ENCODE measurements at places on chromosomes 3 and 15.

DNA sequence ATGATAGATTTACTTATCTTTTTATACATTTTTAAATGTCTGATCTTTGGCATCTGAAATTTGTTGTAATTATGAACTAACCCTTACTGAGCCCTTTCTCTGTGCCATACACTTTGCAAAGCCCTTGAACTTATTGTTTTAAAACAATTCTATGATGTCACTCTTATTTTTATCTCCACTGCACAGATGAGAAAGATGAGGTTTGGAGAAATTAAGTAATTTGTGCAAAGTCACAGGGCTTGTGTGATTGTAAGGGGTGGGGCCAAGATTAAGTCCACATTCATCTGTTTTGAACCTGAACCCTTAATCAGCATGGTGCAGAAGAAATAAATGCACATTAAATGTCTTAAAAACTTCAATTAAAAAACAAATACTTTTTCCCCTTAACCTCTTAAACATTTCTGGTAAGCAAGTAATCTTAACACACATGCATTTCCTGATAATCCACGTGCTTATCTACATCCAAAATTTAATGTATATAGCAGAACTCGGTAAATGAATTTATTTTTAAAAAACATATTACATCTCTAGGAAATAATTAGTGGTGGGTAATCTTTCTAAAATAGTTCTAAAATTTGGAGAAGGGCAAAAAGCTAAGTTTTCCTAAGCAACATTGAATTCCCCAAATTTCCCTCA lies 189.8 kb upstream of the TBC1D5 start:
- DNase-seq: no peak

DNA sequence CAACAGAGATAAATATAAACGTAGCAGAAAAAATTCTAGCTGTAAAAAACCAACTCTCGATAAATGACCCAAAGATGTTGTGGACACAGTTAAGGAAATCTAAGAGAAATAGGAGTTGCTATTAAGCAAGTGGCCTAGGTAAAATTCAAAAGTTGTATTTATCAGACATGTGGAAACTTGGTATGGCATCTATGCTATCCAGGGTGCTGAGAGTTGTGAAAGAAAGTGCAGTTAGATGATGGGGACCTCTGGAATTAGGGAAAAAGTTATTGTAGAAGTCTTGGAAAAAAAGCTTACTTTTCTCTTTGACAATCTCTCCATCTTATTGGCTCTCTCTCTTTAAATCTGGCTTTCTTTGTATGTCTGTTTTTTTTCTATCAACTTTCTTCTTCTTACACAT lies 1090.9 kb downstream of the TBL1XR1 start:
- DNase-seq: no peak

DNA sequence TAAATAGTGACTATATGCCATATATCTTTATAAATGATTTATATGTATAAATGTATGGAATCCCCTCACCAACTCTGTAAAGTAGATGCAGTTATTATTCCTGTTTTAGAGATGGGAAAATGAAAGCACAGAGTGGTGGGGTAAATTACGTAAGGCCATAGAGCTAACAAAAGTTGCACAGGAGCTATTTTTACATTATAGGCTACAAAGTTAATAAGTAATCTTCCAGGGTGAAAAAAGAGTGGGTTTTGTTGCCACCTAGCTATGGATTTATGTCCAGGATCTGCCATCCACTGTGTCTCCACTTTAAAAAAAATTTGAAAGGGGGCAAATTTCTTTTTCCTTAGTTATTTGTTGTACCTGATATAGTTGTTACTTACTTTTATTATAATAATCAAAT lies 235.7 kb downstream of the MCTP2 start:
- DNase-seq: no peak

- peak; percentile 93 for DNase-seq
Observed at GRCh38 chr3:132416807-132417694, at the start of gene DNAJC13. TSS of gene DNAJC13 (plus strand) at chr3:132417502. CDS start at chr3:132434551, 17,049 bp downstream.

DNA sequence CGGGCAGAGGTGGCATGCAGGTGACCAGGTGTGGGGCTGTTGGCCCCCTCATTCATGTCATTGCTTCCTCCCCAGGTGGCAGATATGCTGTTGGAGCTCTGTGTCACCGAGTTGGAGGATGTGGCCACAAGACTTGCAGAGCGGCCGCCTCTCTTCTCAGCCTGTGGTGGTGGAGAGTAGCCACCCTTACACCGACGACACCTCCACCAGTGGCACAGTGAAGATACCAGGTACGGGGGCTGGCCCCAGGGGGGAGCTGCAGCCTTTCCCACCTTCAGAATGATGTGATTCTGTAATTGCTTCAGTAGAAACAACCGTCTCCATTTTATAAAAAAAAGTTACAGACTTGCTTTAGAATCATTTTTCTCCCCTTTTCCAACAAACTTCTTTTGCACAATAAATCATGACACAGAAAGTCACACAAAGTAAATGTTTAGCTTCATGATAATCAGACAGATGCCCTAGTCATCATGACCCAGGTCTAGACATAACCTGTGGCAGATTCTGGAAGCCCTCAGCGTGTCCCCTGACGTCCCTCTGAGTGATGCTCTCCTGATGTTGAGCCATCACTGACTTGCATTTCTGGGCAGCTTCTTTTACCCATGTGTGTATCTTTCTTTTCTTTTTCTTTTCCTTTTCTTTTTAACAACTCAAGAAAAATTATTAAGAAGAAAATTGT lies 76.0 kb upstream of the FAN1 start:
- no peak for DNase-seq

DNA sequence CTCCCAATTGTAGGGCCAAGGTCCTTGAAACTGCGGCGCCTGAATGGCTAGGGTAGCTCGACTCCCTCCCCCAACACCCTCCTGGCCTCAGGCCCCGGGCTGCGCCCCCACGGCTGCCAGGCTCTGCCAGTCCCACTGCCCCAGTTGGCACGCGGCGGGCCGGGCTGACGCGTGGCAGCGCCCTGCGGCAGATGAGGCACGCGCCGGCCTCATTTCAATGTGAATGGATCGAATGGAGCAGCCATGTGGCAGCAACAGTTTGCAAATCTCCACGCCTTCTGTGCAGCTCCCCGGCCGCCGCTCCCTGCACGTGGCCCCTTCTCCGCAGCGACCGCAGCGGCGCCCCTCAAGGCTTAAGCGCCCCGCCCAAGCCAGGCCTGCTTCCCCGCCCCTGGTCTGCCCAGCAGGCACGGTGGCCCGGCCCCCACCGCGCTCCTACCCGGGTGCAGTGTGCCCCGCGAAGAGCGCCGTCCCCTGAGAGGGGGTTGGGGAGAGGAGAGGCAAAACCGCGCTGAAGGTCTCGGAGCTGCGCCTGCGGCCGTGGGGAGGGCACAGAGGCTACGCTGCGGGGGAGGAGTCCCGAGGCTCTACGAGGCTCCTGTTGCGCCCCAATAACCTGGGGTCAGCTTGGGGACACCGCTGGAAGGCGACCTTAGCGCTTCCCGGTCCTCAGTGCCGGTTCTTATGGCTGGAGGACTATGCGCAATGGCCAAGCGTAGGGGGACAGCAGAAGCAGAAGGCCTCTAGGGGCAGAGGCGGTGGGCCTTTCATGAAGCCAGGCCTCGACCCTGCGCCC lies 3.1 kb upstream of the DLL4 start:
- DNase-seq: no peak

GRCh38 chr15:59594493-59594942 lies 17.1 kb upstream of the GCNT3 start:
- no peak for DNase-seq

- DNase-seq: no peak
Observed at GRCh38 chr3:107931326-107931725, 159.5 kb downstream of the CD47 start.

GRCh38 chr3:17740721-17741141 lies 1.7 kb downstream of the TBC1D5 start:
- no peak for DNase-seq

GRCh38 chr15:63677778-63678177 lies 80.6 kb downstream of the FBXL22 start:
- no peak for DNase-seq

- DNase-seq: no peak
Observed at GRCh38 chr15:45117308-45118130, 3.4 kb downstream of the DUOXA2 start.

DNA sequence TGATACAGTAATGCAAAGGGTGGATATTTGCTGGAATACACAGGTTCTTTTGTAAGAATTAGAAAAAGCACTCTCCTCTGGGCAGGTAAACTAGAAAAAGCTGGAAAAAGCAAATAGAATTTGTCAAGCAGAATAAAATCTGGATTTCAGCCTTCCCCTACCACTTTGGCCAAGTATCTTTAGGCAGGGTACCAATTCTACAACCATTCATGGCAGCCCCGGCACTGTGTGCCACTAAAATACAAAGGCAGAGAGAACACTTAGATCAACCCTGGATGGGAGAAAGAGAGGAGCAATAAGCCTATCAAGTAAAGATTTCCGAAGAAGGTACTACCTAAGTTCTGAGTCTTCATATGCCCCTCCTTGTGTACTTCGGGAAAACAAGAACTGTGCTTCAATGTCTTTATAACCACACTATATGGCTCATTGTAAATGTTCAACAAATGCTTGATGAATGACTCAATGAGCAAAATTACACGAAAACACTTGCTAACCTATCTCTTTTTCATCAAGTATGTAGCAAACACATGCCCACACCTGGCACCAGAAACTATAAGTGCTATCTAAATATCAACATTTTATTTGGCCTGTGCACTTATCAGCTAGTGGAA lies 20.8 kb downstream of the STAG1 start:
- DNase-seq: no peak

- DNase-seq: no peak
Observed at GRCh38 chr3:194169595-194169994, 33.6 kb downstream of the HES1 start.

DNA sequence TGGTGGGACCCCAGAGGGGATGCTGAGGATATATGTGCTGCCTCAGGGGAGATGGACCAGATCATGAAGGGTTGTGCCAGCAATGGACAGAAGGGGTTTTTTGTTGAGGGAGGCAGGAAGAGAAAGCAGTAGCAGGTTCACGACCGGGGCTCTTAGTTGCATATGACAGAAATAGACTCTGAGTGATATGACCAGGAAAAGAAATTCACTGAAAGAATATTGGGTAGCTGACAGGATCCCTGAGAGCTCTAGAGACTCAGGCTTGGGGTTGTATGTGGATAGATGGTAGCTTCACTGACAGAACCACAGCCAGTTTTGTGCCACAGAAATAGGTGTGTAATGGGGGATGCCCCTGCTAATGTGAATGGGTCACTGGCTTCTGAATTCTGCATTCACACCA lies 241.6 kb downstream of the ZNF621 start:
- no peak for DNase-seq

DNA sequence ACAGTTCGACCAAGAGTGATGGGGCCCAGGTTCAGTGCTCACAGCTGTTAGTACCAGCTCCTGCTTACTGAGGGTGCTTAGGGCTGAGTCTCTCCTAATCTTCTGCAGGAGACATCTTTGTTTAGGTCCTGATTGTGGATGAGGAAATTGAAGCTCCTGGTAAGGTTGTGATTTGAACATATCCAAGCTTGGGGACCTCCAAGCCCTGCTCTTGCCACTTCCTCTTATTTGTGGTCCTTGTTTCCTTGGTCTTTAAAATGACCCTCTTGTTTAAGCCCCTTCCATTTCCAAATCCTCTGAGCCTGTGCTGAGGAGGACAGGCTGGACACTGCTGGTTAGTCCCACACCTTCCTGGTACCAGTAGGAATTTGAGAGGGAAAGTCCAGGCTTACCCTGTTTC lies 87.0 kb downstream of the EEFSEC start:
- no peak for DNase-seq

GRCh38 chr3:158443632-158444031 lies 127.4 kb upstream of the MLF1 start:
- DNase-seq: no peak

- no peak for DNase-seq
Observed at GRCh38 chr3:167885277-167885676, 149.8 kb downstream of the SERPINI1 start.

DNA sequence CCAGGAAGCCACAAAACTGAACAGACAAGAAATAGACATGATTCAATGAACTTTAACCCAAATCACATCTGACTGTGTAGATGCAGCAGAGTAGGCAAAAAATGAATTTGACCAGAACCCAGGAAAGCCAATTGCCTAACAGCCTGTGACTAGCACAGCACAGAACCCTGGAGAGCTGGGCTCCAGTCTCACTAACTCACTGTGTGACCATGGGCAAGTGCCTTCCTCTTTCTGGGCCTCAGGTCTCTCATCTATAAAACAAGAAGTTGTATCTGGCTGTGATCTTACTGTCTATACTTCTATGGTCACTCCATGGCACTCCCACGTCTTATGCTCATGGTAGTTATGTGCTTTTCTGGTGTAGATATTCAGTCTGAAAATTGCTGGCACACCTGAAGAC lies 48.1 kb upstream of the USP3 start:
- DNase-seq: no peak

GRCh38 chr3:191123231-191123630 lies 75.8 kb upstream of the OSTN start:
- no peak for DNase-seq

DNA sequence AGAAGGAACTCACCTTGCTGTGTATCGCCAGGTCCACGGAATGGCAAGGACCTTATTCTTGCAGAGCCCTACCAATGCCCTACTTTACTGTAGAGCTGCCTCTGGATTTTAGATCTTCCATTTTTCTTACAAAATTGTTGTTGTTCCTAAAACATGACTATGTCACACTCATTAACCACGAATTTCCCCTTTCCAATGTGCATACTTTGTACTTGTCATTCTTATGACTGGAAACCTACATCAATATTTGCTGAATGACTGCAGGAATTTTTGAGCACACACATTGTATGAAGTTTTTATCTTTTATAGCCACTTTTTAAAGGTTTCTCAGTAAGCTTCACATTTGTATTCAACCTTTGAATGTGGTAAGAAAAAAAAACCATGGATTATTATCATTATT lies 35.9 kb upstream of the CMSS1 start:
- DNase-seq: no peak

- DNase-seq: no peak
Observed at GRCh38 chr3:111269777-111270176, 198.2 kb downstream of the NECTIN3 start.

DNA sequence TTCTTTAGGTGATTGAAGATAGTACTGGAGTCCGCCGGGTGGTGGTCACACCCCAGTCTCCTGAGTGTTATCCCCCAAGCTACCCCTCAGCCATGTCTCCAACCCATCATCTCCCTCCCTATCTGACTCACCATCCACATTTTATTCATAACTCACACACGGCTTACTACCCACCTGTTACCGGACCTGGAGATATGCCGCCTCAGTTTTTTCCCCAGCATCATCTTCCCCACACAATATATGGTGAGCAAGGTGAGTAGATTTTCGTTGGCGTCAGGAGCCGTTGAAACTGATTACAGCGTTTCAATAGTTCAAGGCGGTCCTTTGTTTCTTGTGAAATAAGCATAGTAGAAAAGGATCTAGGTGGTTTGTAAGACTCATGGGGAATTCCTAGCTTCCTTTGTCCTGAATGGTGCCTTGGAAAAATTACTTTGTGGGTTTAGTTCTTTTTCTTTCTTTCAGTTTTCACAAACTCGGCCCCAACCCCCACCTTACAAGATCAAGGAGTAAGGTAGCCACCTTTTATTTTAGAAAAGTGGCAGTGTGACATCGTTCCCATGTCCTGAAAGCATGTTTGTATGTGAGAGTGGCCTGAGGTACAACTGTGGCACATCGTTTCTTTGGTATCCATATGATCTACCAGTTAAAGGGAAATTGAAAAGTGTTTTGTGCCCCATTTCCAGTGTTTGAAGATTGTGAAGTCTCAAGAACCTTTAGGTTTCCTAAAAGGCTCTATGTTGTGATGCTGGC lies 200.6 kb downstream of the GHSR start:
- no peak for DNase-seq

GRCh38 chr3:71135373-71136088 lies 448.0 kb downstream of the FOXP1 start:
- no peak for DNase-seq
